ENCODE measurements at places on chromosomes 16 and 17.

GRCh38 chr17:78514521-78514920 is 62.7 kb downstream of the DNAH17 start:
- no peak for DNase-seq

- DNase-seq = no peak
Measured at GRCh38 chr17:57586196-57586740, 158.8 kb downstream of the CCDC182 start.

DNA sequence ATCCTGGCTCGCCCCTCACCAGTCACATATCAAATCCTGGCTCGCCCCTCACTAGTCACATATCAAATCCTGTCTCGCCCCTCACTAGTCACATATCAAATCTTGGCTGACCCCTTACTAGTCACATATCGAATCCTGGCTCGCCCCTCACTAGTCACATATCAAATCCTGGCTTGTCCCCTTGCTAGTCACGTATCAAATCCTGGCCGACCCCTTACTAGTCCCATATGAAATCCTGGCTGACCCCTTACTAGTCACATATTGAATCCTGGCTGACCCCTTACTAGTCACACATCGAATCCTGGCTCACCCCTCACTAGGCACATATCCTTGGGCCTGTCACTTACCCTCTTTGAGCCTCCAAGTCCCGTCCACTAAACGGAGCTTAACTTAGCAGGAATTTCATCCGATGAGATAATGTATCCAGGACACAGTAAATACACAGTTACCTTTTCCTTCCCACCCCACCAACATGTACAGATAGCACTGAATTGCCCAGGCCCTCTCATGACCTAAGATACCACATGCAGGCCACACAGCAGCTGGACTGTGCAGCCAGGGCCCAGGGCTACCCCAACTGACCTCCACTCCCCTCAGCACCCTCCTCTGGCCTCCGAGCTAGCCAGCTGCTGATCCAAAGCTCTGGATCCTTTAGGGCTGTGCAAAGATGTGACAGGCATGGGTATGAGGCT is 157.8 kb upstream of the RPH3AL start:
- no peak for DNase-seq

DNA sequence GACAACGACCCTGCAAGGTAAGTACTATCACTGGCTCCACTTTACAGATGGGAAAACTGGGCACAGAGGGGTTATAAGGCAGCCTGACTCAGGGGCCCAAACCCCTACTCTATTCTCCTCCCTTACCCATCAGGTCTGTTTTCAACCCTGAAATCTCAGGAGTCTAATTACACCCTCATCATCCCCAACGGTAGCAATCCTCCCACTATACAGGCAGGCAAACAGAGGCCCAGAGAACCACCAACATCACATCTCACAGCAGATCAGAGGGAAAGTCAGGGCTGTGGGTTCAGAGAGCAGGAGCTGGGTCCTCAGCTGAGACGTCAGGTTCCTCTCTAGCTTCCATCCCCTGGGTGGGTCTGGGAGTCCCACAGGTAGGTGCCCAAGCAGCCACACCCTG is 16.5 kb downstream of the JUP start:
- no peak for DNase-seq

DNA sequence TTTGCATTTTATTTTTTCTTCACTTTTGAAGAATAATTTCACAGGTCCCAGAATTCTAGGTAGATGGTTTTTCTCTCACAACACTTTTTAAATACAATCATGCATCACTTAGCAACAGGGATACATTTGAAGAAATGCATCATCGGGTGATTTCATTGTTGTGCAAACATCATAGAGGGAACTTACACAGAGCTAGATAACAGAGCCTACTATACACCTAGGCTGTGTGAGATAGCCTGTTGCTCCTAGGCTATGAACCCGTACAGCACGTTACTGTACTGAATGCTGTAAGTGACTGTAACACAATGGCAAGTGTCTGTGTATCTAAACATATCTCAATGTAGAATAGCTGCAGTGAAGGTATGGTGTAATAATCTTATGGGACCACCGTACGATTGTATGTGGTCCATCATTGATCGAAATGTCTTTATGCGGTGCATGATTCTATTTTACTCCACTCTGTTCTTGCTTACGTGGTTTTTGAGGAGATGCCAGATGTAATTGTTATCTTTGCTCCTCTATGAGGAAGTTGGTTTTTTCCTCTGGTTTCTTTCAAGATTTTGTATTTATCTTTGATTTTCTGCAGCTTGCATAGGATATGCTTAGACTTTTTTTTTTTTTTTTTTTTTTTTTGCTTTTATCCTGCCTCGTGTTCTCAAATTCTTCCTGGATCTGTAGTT is 35.5 kb upstream of the TMEM92 start:
- no peak for DNase-seq

GRCh38 chr17:19361944-19362276 is 613 bp downstream of the B9D1 start:
- DNase-seq = no peak

GRCh38 chr17:45722161-45722560 is 62.0 kb upstream of the CRHR1 start:
- no peak for DNase-seq

GRCh38 chr16:69465881-69466280 is 41.5 kb downstream of the CYB5B start:
- DNase-seq = no peak

DNA sequence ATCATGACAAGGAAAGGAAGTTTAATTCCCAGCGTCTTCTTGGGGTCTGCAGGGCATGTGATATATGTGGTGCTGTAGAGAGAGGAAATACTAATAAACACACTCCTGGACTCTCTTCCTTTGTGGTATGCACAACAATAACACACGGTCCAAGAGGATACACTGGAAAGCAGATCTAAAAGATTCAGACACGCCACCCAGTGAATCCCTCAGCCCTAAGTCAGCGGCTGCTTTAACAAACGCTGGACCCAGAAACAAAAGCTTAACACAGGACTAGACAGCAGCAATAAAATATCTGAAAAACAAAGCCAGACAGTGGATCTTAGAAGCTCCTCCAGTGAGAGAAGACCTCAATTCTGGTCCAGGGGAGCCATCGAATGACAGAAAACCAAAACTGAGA is 13.1 kb downstream of the CFAP20 start:
- DNase-seq = no peak

DNA sequence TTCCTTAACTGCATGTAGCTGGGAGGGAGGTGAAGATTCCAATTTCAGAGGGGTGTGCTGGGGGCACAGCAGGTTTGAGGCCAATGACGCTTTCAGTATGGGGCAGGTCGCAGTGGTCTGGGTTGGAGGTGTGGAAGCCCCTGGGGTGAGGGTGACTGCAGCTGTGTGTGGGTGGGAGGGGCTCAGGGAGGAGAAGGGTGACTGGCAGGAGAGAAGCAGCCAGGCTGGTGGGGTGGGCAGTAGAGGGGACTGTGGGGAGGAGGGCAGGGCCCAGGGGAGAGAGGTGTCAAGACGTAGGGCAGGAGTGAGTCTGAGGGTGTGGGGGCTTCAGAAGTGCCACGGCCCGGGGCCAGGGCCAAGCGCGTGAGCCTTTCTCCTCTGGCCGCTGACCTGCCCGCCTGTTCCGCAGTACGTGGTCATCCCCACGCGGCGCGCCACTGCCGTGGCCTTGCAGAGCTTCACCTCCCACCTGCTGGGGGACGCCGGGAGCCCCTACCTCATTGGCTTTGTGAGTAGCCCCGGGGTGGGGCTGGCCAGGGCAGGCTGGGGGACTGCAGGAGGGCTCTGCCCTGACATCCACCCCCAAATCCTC is 19.4 kb downstream of the MYBBP1A start:
- DNase-seq = peak; percentile 38

GRCh38 chr17:69363488-69364210 is 36.7 kb upstream of the ABCA5 start:
- no peak for DNase-seq

DNA sequence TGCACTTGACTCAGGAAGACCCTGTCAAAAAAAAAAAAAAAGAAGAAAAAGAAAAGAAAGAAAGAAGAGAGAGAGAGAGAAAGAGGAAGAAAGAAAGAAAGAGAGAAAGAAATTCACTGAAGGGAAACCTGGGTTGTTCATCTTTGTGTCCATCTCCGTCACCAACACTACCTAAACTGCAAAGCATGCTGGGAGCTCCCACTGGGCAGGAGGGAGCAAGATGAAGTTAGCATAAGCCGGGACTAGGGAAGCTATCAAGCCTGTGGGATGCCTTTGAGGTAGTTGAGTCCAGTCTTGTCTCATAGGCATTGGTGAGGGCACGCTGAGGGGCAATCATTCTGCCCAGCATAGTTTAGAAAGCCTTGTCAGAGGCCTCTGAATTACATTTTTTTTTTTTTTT is 7.6 kb upstream of the CBFB start:
- DNase-seq = no peak

DNA sequence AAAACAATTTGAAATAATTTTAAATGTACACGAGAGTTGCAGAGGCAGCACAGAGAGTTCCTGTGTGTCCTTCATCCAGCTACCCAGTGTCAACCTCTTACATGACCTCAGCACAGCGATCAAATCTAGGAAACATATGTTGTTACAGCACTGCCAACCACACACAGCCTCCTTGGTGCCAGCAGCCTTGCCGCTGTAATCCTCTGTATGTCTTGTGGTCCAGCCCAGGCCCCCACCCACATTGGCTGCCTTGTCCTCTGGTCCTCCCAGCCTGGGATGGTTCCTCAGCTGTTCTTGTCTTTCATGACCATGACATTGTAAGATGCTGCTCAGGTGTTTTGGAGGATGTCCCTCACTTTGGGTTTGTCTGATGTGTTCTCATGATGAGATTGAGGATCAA is 178.0 kb downstream of the RPTOR start:
- no peak for DNase-seq

- DNase-seq = no peak
Measured at GRCh38 chr17:64024215-64024654, 3.8 kb upstream of the ICAM2 start.

- no peak for DNase-seq
Measured at GRCh38 chr16:27447301-27447700, 45.3 kb downstream of the IL21R start.

- DNase-seq = peak; percentile 80
Measured at GRCh38 chr16:30609002-30609925, 925 bp downstream of the ZNF689 start.

DNA sequence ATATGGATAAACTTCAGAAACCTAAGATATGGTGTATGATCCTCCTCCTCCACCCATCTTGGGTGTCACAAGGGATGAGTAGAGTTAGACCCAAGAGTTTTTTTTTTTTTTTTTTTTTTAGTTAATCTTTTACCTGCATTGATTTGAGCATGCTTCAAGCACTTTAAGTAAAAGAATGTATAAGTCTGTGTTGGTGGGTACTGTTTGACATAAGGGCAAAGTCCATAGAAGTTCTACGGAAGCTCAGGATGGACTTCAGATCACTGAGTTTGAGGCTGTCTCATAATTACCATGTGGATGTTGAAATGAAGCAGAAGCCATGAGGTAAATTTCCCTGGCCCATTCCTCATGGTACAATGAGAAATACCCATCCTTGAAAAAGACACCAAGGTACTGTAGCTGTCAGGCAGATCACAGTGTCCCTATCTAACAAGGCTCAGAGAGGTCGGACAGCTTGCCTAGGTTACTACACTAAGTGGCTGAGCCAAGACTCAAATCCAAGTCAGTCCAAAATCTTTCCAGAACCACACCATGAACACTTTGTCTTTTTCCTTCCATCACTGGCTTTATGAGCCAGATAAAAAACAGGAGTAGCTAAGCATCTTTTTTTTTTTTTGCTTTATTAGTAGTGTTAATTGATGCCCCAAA is 962.8 kb downstream of the CDH11 start:
- DNase-seq = no peak

DNA sequence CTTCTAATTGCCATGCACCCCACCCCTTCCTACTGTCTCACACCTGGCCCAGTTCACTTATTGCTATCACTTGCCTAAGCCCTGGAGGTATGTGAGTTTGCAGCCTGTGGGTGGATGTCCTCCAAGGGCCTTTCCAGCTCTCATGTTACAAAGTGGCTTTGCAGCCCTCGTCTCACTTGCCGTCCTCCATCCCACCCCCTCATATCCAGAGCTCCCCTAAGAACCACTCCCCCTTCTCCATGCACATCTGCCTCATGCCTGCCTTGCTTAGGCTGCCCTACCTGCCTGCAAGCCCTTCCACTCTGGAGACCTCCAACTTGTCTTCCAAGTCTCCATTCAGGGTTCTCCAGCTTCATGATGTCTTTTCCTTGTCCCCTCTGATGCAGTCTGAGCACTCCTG is 119.4 kb upstream of the NLRP1 start:
- no peak for DNase-seq

Data from activated T-cell treated with anti-CD3 and anti-CD28 coated beads, Interleukin-2, amount 50 U/mL, for 24 hours (primary cell).